Retina (tissue), 1 donor: ENCODE measurements at places on chromosomes 4 and X.

DNA sequence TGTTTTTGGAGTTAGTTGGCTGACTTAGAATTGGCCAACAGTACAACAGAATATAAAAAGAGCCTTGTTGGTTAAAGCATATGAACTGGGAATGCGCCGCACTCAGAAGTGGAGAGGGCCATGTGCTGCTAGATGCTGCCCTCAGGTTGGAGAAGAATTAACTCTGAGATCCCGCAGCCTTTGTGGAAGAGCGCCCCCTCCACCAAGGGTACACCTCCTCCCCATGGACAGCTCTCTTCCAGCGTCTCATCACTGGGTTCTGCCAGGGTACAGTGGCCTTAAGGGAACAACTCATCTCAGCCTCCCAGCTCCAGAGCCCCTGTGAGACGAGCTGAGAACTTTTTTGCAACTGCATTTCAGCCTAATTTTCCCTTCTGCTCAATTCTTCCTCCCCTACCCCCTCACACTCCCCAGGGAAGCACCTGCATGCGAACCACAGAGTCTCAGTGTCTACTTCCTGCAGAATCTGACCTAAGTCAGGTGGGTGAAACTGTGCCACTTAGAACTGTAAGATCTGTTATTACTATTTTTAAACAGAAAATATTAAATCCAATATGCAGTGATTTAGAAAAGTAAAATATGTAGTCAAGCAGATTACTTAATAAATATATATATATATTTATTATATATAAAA, 380.6 kb downstream of the RAB28 start:
- DNase-seq, result no peak

DNA sequence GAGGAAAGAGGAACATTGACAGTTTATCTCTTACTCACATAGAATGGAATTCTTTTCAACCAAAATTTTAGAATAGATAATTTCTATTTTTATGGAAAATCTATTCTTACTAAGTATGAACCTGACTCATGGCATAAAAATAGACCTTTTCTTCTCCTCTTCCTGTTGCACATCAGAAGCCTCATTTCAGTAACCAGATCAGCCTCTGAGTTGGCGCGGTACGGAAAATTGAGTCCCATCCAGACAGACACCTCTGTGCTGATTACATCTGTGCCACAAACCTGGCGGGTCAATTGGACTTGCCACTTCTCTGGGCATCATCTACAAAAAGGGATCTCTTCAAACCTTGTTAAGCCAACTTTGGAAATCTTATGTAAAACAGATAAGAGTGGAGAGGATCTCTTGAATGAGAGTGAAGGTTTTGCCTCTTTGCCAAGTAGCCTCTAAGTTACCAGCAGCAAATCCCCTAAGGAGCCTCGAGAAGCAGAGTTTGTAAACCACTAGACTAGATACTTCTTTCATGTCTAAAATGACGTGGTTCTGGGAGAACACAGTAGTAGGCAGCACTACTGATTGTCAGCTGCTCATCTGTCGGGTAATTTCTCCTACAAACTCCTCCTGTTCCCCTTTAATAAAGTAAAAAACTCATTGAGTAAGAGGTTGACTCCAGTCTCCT, 37.4 kb downstream of the TENM3 start:
- no peak for DNase-seq

DNA sequence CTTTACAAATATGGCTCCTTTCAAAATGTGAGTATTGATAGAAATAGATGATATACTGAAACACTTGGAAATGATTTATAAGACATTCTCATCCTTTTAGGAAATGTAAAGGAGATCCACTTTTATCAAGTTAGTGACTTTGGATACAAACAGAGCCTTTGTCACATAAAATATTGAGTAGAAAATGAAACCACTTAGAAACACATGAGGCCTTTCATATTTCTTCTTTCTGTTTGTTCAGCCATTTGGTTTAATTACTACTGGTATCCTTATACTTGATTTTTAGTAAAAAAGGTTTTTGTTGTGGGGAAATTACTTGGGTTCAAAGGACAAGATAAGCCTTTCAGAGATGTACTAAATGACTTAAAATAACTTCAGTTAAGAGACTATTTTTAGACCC, 4.1 kb downstream of the STOX2 start:
- DNase-seq, result no peak

DNA sequence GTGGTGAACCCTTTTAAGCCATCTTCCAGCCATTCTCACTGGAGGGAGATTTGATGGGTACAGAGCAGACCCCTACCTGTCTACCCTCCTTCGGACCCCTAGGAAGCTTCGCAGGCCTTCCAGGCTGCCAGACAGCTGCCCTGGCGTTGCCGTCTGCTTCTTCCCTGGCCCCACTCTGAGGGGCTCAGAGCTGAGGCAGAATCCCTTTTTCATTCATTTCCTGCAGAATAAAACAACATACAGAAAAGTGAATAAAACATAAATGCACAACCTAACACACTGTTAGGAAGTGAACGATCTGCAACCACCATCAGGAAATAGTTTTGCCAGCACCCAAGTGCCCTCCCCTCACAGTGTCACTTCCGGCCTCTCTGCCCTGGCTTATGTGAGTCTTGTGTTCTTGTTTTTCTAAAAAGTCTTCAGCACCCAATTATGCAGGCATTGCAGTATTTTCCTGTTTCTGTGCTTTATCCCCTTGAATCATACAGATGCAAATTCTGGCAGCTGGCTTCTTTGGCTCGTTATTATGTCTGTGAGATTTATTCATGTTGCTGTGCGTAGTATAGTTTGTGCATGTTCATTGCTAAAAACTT, 5.6 kb upstream of the ADD1 start:
- no peak for DNase-seq

DNA sequence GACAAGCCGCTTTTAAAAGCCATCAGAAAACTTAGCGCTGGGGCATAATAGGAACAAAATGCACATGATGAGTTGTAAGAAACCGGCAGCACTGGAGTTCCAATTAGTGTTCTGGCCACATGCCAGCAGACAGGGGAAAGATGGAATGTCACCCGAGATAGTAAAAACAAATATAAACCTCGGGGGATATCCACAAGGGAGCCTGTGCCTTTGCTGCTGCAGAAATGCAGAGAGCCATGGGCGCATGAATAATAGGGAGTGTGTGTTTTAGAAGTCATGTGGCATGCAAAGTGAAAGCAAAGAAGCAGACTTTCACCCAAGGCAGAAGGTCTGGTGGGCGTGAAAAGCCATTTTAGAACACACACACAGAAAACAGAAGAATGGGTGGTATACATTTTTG, 19.1 kb downstream of the GPRASP3 start:
- DNase-seq, result no peak

GRCh38 chr4:55069248-55069647, 56.1 kb downstream of the KDR start:
- DNase-seq, result no peak

DNA sequence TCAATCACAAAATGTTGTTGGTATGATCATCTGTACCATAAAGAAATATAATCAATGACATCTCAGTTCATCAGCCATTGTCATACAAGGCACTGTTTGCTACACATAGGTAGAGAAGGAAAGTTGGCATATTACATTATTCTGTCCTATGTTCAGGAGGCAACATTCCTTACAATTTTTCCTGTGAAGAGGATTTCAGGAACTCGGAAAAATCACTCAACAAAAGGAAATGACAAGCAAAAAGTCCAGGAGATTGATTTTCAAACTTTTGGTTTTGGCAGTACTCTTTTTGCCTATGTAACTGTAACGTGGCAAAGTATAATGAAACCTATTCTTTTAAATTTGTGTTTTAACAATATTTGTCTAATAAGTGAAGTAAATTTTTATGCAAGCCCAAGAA, 131.3 kb downstream of the MAB21L2 start:
- no peak for DNase-seq

DNA sequence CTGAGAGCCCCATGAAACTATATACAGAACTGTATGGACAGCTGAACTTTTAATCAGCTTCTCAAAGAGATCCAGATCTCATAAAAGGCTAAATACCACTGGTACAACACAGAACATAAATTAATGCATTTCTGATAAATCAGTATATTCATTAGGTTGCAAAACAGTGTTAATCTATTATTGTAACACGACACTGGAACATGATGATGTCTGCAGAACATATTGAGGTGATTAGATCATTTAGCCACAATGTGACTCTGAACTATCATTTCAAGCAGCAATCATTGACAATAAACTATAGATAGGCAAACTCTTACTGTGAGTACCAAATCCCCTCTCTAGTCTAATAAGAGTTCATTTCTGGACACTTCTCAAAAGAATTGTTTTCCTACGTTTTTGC, 50.3 kb downstream of the GASK1B start:
- DNase-seq, result no peak

DNA sequence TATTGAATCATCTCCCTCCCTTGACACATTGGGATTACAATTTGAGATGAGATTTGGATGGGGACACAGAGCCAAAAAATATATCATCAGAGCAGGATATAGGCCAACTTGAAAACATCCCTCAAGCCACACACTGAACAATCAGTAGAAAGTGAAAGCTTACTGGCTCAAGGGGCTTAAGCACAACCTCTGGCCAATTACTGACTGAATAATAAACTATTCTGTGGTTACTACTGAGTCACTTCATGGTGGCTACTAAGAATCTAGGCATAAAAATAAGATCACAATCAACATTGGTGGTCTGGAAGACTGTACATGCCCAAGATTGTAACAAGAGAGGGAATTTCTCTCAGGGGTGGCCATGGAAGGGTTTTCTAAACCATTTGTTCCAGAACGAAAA, 27.4 kb upstream of the GPR174 start:
- DNase-seq, result no peak

GRCh38 chr4:114223580-114223979, 244.1 kb upstream of the ARSJ start:
- DNase-seq, result no peak

DNA sequence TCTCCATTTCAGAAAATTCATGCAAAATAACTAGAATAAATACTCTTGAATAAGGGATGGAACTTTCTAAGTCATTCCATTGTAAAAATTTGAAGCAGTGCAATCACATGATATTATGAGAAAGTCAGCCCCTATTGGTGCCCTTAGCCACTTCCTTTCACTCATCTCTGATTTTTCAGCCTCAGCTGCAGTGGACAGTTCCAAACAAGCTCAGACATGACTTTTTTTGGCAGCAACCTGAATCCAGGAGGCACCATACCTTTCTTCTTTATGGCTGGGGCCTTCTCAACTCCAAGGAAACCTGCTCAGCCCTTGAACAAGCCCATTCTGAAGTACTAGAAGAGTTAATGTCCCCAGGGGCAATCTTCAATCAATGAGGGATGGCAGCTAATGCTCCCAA, 40.5 kb downstream of the MAPK10 start:
- no peak for DNase-seq

GRCh38 chr4:30792601-30793000, 72.4 kb downstream of the PCDH7 start:
- no peak for DNase-seq

DNA sequence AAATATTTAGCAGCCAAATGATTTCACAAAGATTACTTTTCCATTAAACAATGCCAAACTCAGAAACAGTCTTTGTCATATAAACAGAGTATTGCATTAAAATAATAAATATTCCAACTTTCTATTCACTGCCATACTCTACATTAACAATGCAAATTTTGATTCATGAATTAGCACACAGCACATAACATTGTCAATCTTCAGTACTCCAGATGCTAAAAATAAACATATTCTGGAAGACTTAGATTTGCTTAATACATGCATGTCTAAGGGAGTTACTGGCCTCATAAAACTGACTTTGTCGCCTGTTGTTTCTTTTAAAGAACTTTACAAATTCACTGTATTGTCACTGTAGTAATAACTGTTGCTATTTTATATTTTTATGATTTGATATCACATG, 131.6 kb downstream of the TMEM144 start:
- DNase-seq, result no peak

GRCh38 chr4:171875291-171875690, 62.1 kb downstream of the GALNTL6 start:
- DNase-seq, result no peak

GRCh38 chrX:103157496-103158316, 57.2 kb upstream of the BEX4 start:
- peak; percentile 21 for DNase-seq

GRCh38 chr4:836750-837301, 10.9 kb upstream of the CPLX1 start:
- no peak for DNase-seq

- no peak for DNase-seq
These were observed 8.7 kb downstream of the CLRN2 start for GRCh38 chr4:17523662-17524061.

DNA sequence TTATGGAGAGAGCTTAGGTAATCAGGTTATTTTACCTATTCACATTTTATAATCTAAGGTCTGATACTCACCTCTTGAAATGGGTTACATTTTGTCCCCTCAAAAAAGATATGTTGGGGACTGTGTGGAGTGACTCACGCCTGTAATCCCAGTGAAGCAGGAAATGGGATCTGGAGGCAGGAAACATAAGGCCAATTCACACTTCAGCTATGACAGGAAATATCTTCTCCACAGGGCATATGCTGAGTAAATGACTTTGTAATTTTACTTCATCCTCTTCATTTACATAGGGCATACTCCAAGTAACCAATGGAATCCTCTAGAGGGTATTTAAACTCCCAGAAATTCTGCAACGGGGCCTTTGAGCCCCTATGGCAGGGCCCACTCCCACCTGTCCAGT, 54.8 kb upstream of the ZMAT1 start:
- DNase-seq, result no peak

DNA sequence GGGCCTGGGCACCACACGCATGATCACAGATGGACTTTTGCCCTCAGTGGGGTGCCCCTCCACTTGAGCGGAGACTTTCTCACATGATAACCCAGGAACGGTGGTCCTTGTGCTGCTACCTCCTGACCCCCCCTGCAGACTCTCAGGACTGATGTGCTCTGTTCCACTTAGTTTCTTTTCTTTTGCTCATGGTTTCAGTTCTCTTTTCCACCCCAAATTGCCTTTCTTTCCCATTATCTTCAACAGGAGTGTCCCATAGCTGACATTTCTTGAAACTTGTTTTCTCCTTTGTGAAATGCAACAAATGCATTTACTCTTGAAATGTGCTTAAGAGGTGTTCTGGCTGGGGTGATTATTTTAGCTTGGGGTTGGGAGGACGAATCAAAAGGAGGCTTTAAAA, 9.0 kb downstream of the MPC1L start:
- no peak for DNase-seq

DNA sequence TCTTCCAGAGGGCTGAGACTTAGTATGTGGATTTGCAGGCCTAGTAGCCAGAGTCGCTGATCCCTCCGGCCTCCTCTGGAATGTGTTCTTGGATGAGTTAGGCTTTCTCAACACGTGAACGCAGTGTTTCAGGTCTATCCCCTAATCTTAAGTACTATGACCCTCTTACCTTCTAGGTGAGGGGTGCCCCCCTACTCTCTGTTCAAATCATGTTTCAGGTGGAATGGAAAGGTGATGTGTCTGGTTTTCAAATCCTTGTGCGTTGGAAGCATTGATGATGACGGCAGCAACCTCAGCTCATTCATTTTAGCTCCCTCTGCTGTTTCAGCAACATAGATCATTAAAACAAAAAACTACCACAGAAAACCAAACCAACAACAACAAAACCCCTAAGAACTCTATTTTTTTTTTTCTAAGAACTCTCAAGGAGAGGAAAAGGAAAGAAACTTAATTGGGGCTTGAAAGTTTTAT, 56.4 kb downstream of the RWDD4 start:
- DNase-seq, result no peak
